ENCODE measurements at places on chromosomes 2 and 18.

GRCh38 chr2:154032220-154032619 is 160.5 kb downstream of the GALNT13 start:
- DNase-seq: no peak

GRCh38 chr18:36494160-36494437 is 196.6 kb downstream of the FHOD3 start:
- no peak for DNase-seq

DNA sequence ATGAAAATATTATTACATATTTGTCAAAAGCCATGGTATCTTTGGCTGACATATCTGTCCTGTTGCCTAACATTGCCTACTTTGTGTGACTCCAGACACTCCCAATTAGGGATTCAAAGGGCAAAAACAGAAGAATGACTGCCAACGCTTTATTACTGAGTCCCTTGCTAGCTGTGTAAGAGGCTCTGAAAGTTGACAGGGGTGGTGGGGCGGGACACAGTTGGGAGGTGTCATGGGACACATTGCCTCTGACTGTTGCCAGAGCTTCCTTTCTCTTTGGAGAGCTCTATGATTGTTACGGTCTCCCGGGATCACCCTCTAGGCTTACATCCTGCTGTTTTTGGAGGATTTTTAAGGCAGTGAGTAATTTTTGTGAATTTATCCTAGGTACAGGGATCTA is 249.6 kb upstream of the ACVR2A start:
- DNase-seq: no peak

DNA sequence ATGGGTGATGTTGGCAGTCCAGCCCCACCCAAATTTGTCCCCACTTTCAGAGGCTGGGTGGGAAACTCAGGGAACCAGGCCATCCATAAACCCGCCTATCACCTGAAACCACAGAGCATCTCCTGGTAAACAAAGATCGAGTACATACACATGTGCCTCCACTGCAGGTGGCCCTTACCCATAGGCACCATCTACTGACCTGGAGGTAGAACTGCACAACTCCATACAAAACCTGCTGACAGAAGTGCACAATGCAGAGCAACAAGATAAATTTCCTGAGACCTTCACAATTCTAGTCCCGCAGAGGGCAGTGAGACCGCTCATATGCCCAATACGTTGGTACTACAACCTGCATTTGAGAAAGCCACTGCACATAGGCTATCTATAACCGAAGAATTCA is 856.3 kb downstream of the SUCLG1 start:
- no peak for DNase-seq

DNA sequence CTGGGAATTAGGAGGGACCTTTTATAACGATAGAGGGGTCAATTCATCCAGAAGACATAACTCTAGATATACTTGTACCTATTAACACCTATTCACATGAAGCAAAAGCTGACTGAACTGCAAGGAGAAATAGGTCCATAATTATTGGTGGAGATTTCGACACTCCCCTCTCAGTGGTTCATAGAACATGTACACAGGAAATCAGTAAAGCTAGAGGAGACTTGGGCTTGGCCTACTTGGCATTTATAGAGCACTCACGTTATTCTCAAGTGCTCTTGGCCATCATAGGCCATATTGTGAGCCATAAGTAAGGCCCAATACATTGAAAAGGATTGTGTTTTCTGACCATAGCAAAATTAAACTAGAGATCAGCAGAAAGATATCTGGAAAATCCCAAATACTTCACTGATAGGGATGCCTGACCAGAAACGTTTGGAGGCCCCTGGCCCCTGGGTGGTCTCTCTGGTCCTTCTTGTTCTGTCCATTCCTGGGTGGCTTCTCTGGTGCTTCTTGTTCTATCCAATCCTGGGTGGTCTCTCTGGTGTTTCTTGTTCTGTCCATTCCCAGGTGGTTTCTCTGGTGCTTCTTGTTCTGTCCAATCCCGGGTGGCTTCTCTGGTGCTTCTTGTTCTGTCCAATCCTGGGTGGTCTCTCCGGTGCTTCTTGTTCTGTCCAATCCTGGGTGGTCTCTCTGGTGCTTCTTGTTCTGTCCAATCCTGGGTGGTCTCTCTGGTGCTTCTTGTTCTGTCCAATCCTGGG is 49.0 kb downstream of the SNED1 start:
- DNase-seq: no peak

GRCh38 chr2:56624181-56624580 is 440.4 kb downstream of the CCDC85A start:
- no peak for DNase-seq

DNA sequence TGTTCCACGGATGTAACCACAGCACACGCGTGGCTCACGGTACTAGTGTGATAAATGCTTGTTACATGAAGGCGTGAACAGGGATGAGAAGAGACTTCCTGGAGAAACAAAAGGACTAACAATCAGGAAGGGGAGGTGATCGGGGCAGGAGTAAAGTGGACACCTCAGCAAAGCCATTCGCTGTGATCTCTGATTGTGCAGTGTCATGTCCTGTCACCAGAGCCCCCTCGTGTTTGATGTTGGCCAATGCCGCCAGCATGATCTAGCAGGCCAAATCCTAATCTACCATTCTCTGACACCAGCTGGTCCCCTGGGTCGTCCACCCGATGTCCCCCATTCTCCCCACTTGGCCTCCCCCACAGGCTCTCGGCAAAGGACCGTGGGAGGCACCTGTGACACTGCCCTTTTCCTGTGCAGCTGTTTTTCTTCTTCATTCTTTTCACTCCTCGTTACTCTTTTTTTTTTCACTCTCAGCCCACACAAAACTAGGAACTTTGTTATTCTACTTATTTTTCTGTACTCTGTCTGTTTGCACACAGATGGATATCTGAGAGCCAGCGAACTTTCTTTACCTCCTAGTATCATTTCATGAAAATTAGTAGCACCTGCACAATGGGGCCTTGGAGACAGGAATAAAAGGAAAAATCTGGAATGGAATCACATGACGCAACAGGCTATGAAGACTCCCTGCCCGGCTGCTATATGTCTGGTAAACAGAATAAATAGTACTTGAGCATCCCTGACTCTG is 146.8 kb downstream of the TGIF1 start:
- DNase-seq: no peak

DNA sequence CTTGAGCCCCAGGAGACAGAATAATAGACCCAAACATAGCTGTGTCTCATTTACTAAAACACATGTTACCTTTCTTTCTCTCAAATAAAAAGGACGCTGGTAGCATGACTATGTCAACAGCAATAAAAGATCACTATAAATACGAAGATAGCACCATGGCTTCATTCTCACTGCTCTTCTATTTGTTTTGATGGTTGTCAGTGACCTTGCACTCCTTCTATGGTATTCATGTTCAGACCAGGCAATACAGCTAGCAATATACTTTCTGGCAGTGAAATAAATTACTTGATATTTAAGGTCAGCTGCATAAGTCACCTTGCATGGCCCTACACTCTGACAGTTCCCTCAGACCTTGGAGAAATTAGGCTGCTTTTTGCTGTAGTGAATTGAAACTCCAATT is 263.2 kb upstream of the CDH7 start:
- DNase-seq: no peak

DNA sequence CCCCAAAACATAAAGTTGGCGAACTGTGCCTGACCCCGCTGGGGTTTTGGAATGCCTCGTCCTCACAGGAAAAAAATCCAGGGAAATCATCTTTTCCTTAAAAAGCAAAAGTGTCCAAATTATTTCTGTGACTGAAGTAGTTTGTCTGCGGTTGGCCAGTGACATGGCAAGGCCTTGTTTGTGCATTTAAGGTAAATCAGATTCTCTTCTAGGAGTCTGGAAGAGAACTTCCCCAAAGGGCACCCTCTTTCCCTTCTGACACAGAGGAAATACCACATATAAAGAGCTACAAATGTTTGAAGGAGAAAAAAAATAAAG is 737 bp upstream of the CYB5A start:
- no peak for DNase-seq

GRCh38 chr2:58920001-58920400 is 678.9 kb upstream of the FANCL start:
- no peak for DNase-seq

- DNase-seq: no peak
Observed at GRCh38 chr2:6993936-6994335, 76.7 kb downstream of the RNF144A start.

DNA sequence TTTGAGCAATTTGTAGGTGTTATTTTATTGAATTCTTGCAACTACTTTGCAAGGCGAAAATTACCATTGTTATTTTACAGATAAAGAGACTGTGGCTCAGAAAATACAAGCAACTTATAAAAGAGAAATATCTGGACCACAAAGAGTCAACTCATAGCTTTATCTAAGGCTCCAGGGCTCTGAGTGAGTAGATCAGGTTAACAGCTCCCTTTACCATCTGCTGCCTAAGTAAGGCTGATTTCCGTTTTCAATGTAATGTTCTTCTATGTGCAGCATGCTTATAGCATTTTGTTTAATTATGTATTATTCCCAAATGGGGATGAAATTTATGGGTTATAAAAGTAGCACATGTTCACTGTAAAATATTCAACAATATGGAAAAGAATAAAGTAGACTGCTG is 299.1 kb upstream of the TNP1 start:
- DNase-seq: no peak

- DNase-seq: no peak
Observed at GRCh38 chr2:140711867-140712266, 1418.9 kb downstream of the LRP1B start.

DNA sequence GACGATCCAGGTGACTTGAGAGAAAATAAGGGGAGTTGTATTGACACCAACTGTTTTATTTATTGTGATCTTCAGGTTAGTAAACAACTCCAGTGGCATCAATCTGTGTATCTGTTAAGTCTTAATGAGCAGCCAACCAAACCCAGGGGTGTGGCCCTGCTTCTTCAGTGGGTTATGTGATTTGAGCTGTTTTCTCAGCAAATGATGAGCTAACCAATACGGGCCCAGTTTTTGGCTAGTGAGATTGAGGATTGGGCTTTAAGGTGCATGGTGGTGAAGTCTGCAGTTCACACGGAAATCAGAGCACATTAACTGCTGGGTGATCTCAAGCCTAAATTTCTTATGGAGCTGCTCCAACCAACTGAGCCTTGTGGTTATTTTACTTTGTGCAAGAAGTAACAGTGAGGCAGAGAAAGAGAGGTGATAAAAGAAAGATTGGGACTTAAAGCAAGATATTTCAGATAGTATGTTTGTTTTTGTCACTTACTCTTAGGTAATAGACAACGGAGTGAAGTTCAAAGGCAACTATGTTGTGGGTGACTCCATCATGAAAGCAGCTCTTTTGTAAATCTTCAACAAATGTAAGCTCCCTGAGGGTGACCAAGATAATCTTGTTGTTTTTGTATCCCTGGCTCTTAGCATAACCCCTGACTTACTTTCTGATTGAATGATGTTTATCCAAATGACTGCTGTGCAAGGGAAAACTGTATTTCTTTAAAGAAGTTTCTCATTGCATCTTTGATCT is 2.4 kb downstream of the MTCL1 start:
- DNase-seq: no peak

GRCh38 chr2:160060297-160060696 is 2.1 kb downstream of the PLA2R1 start:
- DNase-seq: no peak

DNA sequence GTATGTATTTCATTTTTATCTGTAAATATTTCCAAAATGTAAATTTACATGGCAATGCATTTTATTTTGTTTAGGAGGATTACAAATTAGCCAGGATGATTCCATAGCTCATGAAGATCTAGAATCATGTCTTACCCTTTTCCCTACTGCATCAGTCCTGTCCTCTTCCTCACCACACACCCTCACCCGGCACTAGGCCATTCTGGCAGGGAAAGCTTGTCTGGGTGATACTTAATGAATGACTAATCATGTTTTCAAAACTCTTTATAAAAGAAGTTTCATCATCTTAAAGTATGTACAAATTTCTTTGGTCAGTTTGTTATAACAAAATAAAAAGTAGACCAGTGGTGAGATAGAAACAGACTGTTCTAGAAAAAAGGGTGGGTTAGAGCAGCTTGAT is 283.3 kb upstream of the VWC2L start:
- DNase-seq: no peak

- DNase-seq: no peak
Observed at GRCh38 chr2:206275312-206276055, 1.0 kb downstream of the ZDBF2 start.

- no peak for DNase-seq
Observed at GRCh38 chr18:49206717-49207116, 253.7 kb downstream of the DYM start.

DNA sequence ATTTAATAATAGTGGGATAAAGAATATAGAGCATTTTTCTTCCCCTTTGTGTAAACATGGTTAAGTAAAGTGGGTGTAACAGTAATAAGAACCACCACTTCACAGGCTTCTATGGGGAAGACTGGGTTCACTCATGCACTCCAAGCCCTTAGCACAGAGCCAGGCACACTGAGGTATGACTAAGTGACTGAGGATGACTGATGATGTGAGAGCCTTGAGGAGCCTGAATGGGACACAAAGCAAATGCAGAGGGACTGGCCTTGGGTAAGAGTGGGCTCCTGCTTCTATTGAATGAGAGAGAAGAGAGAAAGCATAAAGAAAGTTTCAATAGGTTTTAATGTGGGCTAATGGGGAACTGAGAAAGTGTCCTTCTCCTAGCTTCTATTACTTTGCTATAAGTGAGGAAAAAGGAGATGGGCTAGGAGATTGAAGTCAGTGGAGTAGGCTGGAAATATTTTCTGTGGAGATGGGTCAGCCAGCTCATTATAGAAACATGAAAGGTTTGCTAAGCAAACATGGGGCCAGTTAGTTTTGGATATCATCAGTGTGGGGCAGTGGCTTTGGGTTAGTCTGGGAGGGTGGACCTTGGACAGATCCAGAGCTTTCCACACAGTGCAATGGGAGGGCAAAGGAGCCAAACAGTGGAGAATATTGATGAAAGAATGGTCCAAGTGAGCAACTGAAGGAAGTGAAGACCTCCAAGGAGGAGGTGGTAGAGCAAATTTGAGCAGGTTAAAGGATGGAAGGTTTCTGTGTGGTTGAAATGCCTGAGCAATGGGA is 20.6 kb downstream of the IL1F10 start:
- no peak for DNase-seq

DNA sequence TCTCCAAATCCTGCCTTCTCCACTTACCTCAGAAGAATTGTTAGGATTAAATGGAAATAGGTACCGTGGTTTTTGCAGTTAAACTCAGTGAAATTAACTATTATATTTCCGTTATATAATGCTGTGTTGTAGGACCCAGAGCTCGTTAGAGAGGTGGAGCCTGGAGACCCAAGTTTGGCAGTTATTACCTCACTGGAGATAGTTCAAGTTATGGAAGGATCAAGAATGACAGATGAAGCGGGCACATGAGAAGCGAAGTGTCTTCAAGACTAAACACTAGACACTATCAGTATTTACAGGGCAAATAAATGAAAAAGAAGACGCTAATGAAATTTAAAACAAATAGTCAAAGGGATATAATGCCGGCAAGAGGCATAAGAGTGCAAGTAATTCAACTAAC is 866 bp downstream of the CWC22 start:
- DNase-seq: no peak

GRCh38 chr2:229952256-229952835 is 30.0 kb downstream of the FBXO36 start:
- DNase-seq: no peak

GRCh38 chr2:39636306-39636705 is 29.4 kb upstream of the TMEM178A start:
- no peak for DNase-seq

Measured in stimulated activated CD8-positive, alpha-beta memory T cell treated with anti-CD3 and anti-CD28 coated beads, Interleukin-15, amount 100 ng/mL, for 24 hours (primary cell).